ENCODE measurements at places on chromosomes 5 and 9.

DNA sequence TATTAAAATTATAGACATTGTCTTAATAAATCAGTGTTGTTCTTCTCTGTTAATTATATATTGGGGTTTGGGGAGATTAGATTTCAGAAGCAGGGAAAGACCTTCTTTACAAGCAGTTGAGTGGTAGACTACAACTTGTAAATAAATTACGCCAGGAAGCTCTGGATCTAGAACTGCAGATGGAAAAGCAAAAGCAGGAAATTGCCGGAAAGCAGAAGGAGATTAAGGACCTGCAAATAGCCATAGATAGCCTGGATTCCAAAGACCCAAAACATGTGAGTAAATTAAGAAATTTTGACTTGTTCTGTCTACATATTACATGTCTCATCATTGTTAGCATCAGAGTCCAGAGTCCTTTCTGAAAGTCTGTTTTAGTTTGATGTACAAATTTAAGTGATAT is 43.5 kb downstream of the CNTRL start:
- no peak for DNase-seq

DNA sequence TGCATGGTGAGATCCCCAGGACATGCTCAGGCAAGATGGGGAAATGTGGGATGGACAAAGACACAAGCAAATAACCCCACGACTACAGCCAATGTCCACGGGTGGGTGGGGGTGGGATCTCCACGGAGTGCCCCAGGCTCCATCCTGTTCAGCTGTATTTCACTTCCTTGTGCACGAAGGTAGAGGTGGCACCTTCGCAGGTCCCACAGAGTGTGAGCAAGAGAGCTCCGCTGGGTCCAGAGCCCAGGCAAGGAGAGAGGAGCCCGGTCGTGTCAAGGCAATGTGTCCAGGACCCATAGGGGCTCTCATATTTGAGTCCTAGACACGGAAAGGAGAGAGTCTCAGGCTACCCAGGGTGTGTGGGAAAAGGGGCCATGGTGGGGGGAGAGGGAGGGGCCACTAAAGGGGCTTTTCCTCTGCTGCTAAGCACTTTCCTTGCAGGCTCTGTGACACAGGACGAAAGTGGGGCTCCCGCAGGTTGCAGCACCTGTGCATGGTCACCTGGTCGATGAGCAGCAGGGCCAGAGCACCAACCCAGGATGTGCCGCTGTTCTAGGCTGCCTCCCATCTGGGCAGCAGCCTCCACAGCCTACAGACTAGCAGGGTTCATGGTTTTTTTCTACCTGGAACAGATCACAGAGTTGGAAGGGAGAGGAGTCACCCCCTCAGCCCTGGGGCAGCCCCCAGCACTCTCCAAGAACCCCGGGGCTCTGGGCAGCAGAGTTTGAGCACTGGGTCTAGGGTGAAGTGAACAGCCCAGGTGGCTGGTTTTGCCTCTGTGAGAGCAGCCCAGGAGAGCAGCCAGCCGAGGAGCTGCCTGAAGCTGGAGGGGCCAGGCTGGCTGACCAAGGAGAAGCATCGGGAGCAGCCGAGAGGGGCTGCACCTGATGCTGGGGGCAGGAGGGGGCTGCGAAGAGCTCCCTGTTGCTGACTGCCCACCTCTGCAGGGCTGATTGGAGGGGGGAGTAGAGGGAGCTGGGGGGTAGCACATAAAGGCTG is 100.7 kb upstream of the MVB12B start:
- no peak for DNase-seq

DNA sequence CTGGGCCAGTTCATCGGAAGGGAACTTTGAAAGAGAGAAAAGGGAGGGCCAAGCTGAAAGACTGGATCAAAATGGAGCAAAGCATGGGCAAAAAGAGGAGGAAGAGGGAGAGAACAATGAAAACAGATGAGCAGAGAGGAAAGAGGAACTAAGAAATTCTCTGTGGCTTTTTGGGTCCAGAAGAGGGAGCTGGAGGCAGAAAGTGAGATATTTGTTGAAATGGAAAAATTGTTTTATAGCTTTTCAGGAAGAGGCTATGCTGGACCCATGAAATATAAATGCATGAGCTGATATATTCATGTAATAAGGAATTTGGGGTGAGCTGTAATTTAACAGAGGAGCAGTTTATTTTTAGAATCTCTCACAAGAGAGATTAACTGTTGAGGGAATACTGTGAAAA is 457.3 kb downstream of the DMAC1 start:
- no peak for DNase-seq

- DNase-seq, result no peak
Measured at GRCh38 chr5:75611311-75612225, at the start of gene ANKDD1B. TSS of gene ANKDD1B (plus strand) at chr5:75611453. CDS start at chr5:75611635, 182 bp downstream.

DNA sequence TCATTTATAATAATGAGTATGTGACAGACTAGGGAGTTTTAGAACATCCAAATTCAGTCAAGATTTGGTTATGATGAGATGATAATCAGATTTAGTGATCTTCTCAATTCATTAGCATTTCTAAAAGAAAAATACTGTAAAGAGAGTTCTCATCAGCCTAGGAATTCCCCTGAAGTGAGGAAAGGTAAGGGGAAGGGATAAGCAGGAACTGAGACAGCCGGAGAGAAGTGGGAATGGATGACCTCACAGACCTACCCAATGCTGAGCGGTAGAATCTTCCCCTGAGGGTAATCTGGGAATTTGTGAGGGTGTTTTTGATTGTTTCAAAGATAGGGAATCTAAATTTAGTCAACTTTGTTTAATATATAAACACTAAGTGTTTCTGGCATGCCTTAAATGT is 16.7 kb upstream of the GPBP1 start:
- no peak for DNase-seq

Data from GM12864 (cell line).